NCI-H446 treated with DMSO at 0.1 percent for 48 hours (cell line): ENCODE measurements at places on chromosomes 11 and 22.

GRCh38 chr11:19382131-19382611, 141.4 kb upstream of the E2F8 start:
- no peak for DNase-seq

- no peak for DNase-seq
Measured at GRCh38 chr22:37599153-37599552, 9.5 kb upstream of the GGA1 start.

- no peak for DNase-seq
Measured at GRCh38 chr11:35358391-35358790, 61.0 kb downstream of the SLC1A2 start.

- no peak for DNase-seq
Measured at GRCh38 chr22:27588268-27588667, 213.3 kb downstream of the MN1 start.

- no peak for DNase-seq
Measured at GRCh38 chr11:1195682-1196515, 27.0 kb upstream of the MUC5B start.

DNA sequence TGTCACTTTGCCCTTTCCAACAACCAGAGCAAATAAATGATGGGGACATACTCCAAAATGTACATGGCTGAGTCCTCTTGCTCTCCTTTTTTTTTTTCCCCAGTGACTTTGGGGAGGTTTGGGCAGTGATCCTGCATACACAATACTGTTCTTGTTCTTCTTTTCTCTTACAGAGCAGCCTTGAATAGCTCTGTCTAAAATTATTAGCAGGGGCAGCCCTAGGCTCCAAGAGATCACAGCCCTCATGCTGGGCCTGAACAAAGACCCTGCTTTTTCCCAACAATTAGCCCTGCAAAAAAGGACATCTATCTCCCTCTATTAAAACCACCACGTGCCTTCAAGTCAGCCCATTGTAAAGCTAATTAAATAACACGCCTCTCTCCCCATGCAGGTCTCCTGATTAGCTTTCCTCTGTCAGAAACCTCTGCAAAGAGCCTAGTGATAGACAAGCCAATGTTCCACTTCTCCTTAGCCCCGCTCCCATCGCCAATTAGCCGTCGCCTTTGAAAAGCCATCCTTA, 54.7 kb downstream of the ETS1 start:
- DNase-seq: no peak

GRCh38 chr11:124793466-124794278, 6.5 kb downstream of the MSANTD2 start:
- no peak for DNase-seq

DNA sequence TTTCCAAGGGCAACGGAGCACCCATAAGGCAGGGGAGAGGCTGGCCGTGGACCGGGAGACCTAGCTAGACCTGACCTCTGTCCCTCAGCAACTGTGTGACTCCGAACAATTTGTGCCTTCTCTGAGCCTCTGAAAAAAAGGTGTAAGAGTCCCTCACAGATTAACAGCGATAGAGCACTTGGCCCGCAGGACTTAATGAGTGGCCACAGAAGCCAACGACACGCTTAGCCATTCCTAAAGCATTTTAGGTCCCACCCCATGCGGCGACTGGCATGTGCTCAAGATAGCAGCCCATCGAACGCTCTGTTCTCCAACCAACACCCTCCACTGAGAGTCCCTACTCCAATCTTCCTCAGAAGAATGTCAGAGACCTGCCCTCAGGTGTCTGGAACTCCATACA, 1.5 kb downstream of the SULT4A1 start:
- no peak for DNase-seq

DNA sequence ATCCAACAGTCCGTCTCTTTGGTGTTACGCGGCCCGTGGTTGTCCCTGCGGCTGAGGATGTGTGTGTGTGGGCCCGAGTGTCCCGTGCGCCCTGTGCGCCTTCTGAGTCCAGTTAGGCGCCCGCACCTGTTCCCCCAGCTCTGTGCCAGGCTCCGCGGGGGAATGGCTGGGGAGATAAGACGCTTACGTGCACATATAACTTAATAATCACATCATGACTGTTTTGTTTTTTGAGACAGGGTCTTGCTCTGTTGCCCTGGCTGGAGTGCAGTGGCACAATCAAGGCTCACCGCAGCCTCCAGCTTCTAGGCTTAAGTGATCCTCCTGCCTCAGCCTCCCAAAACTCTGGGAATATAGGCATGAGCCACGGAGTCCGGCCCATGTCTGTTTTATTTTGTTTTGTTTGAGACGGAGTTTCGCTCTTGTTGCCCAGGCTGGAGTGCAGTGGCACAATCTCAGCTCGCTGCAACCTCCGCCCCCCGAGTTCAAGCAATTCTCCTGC, 817 bp downstream of the ARL2 start:
- no peak for DNase-seq

- DNase-seq: no peak
Measured at GRCh38 chr11:4830346-4830745, 9.2 kb downstream of the OR51F2 start.
